ENCODE measurements at places on chromosomes 12 and 14.
A peak's percentile ranks its signal among the peaks of the same experiment; 100 is the strongest.

DNA sequence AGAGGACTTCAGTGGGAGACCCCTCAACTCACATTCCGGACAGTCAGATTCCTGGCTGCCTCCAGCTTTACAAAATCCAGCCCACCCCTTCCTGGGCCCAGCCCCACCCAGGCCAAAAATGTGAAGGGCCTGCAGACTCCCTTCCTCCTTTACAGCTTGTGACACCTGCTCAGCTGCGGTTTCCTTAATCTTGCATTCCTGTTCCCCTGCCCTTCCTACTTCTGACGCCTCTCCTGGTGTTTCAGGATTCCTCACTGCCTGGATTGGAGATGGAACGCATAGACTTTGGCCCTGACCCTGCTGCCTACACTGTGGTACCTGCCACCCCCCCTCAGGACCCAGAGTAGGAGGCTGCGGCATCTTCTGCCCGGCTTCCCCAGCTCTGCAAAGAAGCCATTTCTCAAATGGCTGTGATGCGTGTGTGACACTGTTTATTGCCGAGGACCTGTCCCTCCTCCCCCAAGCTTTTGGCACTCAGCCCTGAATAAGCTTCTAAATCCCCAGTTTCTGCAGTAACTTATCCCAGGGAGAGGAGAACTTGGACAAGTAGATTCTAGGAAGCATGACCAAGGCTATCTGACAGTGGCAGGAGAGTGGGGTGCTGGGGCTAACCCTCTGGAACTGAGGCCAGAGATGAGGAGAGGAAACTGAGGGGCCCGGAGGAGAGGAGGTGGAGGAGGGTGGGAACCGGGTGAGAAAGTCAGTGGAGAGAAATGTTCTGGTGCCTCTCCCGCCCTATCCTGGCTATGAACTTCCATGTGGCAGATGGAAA, 24.9 kb upstream of the BCDIN3D start:
- DNase-seq: no peak

DNA sequence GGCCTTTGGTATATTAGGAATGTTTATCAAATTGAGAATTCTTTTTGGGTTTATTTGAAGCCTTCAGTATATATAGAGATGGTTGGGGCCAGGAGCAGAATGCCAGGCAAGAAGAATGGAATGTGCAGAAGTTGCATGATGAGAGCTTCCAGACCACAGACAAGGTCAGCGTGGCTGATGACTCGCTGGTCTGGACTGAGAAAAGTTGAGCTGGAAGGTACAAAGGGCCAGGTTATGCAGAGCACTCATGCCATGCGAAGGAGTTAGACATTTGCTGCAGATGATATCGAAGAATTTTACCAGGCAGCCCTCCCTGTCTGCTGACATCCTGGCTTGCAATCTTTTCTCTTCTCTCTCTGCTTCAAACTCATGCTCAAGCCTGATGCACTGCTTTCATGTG, 196.2 kb upstream of the ARHGAP5 start:
- no peak for DNase-seq

- DNase-seq: no peak
These were observed 15.5 kb upstream of the TMEM233 start for GRCh38 chr12:119578112-119578511.

DNA sequence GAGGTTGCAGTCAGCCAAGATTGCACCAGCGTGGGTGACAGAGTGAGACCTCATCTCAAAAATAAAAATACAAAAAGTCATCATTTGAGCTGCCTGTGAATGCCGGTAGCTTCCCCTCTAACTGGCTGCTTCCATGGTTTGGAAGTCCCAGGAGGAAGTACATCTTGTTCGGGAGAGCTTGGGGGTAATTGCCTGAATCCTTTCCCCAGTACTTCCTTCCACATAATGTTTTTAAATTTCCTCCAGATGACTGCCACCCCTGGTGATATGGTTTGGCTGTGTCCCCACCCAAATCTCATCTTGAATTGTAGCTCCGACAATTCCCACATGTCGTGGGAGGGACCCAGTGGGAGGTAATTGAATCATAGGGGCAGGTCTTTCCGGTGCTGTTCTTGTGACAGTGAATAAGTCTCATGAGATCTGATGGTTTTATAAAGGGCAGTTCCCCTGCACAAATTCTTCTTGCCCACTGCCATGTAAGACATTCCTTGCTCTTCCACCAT, 87.2 kb downstream of the SPRING1 start:
- no peak for DNase-seq

GRCh38 chr12:65825183-65825506, 862 bp downstream of the HMGA2 start:
- no peak for DNase-seq

- DNase-seq: no peak
These were observed at the start of gene CLECL1 for GRCh38 chr12:9732921-9733461. Gene CLECL1, minus strand, starts transcription at chr12:9733097.

GRCh38 chr14:69129264-69129880, 23.5 kb downstream of the DCAF5 start:
- DNase-seq: peak; percentile 58

GRCh38 chr12:37672655-37673260, 643.8 kb upstream of the ALG10B start:
- DNase-seq: no peak

DNA sequence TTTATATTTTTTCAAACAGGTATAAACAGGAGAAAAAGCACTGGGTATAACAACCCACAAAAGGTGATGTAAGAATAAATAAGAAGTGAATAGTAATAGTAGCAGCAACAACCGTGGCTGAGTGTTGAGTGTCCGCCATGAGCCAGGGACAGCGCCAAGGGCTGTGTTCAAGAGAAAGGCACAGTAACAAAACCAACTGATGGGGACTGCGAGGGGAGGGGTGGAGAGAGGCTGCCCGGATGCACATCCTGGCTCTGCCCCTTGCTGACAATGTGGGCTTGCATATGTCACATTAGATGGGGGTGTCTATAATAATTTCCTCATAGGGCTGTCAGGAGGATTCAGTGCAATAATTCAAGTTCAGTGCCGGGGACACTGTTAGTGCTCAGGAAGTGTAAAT, 912.4 kb downstream of the VRK1 start:
- peak; percentile 32 for DNase-seq

- no peak for DNase-seq
These were observed 1.4 kb upstream of the APOBEC1 start for GRCh38 chr12:7667125-7667524.

DNA sequence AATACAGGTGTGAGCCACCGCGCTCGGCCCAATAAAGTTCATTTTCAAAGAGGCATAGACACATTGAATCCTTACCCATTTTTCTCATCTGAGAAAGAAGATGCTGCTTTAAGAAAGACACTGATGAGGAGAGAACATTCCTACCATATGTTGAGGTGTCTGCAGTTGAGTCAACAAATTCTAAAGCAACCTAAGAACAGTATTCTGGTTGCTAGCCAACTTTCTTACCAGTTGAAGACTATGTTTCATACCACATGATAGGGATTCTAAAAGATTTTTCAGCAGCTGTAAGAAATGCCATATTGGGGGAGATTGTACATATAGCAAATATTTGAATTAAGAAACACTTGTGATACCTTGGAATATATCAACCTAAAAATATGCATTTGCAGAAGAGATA, 160.1 kb downstream of the SRGAP1 start:
- no peak for DNase-seq

DNA sequence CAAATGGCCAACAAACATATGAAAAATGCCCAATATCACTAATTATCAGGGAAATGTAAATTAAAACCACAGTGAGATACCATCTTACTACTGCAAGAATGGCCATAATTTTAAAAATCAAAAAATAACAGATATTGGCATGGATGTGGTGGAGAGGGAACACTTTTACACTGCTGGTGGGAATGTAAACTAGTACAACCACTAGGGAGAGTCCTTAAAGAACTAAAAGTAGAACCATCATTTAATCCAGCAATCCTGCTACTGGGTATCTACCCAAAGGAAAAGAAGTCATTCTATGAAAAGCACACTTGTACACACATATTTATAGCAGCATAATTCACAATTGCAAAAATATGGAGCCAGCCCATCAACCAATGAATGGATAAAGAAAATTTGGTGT, 459.7 kb downstream of the GXYLT1 start:
- DNase-seq: no peak

GRCh38 chr12:41944216-41944615, 200.5 kb downstream of the GXYLT1 start:
- no peak for DNase-seq

DNA sequence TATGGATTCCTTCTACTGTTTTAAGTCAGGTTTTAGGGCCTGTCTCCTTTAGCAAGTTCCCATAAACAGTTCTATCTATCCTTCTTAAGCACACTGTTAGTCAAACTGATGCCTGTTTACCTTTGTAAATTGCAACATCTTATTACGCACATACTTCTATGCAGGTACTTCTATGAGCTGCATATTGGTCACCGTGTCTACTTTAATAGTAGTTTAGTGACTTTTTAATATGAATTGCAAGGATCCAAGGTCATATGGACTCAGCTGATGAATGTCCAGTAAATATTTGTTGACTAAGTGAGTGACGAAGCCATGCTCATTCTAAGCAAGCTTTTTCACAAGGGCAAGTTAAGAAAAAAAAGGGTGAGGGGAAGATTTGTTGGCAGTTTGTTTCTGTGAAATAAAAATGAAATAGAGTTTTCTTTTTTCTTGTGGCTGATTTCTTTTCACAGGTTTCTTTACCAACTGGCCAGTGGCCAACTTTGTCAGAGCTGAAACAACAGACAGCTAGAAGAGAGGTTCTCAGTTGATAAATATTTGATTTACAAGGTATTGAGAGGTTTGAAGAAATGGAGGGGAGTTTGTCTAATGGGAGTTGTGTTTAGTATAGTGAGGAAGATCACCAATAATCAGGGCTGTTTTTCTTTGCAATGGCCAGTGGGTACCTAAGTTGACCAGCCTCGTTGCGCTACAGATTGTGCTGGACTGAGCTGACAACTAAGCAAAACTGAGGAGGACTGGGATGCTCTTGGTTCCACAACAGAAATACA, 141.1 kb downstream of the SLC15A5 start:
- DNase-seq: no peak

- DNase-seq: no peak
These were observed 57.4 kb downstream of the TMTC1 start for GRCh38 chr12:29726321-29726692.

DNA sequence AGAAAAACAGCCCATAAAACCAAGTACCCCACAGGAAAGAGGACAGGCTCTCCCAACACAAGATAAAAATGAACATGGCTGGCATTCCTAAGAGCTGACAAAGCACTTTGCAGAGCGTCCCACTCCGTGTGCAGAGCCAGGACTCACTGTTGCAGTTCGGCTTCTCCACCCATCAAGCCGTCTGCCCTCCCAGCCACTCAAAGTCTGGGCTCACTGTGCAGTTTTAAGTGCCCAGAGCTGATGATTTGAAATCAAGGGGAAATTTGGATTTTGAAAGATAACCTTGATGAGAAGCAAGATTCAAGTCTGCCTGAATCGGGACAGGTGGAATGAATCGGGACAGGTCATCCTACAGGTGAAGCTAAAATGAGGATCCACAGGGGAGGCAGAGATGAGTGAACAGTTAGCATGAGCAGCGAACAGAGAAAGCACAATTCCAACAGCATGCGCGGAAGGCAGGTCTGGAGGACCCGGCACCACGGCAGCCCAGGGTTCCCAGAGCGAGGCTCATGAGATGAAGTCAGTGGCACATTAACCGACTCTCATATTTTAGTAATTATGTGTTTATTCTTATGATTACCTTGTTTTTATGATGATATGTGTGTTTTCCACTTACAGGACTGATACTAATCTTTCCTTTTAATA, 39.8 kb upstream of the GPR68 start:
- DNase-seq: no peak

DNA sequence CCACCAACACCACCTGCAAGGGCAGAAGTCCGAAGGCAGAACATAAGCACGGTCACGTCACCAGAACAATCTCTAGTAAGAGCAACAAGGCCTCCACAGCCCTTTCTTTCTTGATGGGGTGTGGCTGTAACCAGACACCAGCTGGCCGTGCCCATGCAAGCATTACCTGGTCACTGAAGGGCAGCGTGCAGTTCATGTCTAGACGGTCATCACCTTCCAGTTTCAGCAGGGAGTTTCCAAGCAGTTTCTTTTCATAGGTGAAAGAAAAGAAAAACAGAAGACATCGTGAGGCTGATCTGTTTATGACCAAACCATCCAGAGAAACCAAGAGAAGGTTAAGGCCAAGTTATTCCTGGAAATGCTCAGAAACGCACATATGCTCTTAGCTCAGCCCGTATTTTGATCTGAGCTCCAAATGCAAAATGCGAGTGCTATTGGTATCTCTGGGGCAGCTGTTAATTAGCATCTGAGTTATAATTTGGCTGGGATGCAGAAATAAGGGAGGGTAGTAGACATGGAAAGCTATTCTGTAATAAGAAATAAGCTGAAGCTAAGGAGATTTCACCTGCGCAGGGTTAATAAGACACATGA, 42.5 kb downstream of the PRKAB1 start:
- DNase-seq: no peak

GRCh38 chr14:85599939-85600338, 70.0 kb downstream of the FLRT2 start:
- DNase-seq: no peak

- DNase-seq: no peak
These were observed 24.3 kb downstream of the VRK1 start for GRCh38 chr14:96821501-96821900.

DNA sequence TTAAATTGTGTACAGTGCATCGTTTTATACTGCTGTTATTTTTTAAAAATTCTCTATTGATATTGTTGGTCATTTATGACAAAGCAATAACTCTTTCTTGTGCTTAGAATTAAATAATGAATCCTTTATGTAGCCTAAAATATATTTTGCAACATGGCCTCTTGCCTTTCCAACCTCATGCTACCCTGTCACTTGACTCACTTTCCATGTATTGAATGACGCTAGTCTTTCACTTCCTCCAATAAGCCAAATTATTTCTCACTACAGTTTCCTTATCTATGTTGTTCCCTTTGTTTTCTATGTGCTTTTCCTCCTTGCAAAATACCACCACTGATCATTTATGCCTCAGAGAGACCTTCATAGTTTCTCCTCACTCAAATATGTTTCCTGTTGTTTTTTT, 16.3 kb upstream of the EPYC start:
- DNase-seq: no peak

DNA sequence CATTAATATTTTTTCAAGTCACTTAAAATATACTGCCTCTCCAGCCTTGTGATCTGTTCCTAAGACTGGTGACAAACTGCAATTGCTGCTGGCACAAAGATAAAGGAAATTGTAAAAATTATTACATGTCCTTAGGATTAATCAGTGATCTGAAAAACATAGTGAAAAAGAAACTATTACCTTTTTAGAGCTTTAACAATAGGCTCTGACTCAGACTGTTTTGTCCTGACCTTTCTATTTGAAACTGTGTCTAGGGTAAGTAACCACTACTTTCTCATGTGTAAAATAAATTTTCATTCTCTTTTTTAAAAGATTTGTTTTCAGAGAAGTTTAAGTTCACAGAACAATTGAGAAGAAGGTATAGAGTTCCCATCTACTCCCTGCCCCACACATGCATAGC, 80.4 kb upstream of the CLEC14A start:
- DNase-seq: no peak

DNA sequence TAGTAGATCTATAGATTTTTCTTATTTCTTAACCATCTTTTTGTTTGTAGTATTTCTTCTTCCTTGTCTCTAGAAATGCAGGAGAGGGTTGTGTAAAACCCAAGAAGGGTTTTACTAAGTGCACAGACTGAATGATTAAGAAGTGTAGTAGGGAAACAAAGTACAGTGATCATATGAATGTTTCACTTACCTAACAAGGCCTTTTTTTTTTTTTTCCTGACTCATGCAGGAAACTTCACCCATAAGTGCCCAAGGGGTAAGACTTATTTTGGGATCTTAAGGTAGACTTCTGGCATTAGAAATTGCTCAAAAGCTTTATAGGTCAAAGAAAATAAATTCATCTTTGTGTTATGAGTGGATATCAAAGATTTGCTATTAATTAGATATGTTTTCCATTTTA, 10.2 kb downstream of the SCN8A start:
- no peak for DNase-seq

- DNase-seq: no peak
These were observed 23.6 kb upstream of the OR4K2 start for GRCh38 chr14:19851365-19851764.

All from stimulated activated naive CD4-positive, alpha-beta T cell (primary cell).